ENCODE measurements at places on chromosomes 1 and 21.

DNA sequence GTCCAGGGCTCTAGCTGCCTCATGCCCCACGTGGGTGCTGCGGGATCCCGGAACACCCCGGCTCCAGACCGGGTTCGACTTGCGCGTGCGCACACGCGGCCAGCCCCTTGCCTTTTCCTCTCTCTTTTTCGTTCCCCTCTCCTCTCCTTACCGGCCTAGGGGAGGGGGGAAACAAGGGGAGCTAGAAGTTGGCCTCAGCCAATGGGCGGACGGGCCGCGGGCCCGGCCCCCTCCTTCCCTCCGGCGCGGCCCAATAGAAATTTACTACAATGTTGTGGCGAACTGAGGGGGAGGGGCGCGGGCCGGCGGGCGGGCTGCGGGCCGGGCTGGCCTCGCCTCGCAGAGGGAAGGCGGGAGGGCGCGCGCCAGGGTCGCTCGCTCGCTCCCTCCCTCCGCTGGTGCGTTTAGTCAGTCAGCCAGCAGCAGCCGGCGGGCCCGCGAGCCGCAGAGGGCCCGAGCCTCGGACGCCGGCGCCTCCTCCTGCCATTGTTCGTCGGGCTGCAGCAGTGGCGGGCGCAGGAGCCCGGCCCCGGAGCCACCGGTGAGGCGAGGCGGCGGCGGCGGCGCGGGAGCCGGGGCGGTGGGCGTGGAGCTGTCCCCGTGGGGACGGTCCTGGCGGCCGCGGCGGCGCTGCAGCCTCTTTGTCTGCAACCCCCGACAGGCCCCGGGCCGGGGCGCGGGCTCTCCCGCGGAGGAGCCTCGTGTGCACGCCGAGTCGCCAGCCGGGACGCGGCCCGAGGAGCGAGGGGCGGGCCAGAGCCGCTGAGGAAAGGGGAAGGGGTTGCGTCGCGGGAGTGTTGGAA is at the start of gene EPB41:
TSS of gene EPB41 (plus strand) at position 342 of the 803 bp plus-strand sequence. CDS start 72,869 bp downstream, outside the sequence.
- peak; percentile 91 for DNase-seq

DNA sequence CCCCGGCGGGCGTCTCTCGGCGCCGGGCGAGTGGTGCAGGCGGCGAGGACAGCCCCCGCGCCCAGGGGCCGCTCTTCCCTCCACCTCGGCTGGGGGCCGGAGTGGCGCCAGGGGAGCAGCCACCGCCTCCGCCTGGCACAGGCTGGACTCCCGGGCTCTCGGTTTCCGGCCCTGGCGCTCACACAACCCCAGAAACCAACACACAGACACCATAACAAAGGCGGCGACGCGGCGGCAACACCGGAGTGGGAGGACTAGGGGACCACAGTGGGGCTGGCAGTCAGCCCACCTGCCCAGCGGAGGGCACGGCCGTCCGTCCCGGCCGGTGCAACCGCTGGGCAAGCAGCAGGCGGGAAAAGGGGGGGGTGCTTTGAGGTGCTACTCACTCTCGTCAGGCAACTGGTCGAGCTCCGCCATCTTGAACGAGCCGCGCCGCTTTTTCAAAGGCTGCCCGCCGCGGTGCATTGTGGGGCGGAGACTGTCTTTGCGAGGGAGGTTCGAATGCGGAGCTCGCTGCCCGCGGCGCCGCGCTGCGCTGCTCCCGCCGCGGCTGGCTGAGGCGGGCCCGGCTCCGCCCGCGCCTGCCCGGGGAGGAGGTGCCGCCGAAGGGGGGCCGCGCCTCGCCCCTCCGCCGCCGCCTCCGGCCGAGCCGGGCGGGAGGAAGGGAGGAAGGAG is at the start of gene LIN9:
TSS of gene LIN9 (minus strand) at position 442 of the 675 bp plus-strand sequence. CDS start at position 417, 25 bp downstream.
- DNase-seq: peak; percentile 94

GRCh38 chr1:89262643-89263042 is 10.0 kb downstream of the GBP5 start:
- no peak for DNase-seq

- no peak for DNase-seq
These were observed 32.2 kb downstream of the HSPG2 start for GRCh38 chr1:21904704-21905520.

DNA sequence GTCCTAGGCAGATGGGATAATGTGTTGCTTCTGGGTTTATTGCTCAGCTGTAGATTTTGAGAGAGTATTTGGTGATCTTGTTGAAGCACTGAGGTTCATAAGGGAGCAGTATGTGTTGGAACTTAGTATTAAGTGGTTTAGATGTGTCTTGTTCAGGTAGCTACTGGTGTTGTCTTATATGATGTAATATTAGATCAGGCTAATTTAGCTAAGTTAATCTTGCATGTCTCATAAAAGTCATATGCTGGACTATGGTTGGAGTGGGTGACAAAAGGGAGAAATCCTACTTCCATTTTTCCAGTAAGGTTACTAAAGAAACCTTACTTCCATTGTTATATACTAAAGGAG is 196.4 kb downstream of the CLEC20A start:
- DNase-seq: no peak

DNA sequence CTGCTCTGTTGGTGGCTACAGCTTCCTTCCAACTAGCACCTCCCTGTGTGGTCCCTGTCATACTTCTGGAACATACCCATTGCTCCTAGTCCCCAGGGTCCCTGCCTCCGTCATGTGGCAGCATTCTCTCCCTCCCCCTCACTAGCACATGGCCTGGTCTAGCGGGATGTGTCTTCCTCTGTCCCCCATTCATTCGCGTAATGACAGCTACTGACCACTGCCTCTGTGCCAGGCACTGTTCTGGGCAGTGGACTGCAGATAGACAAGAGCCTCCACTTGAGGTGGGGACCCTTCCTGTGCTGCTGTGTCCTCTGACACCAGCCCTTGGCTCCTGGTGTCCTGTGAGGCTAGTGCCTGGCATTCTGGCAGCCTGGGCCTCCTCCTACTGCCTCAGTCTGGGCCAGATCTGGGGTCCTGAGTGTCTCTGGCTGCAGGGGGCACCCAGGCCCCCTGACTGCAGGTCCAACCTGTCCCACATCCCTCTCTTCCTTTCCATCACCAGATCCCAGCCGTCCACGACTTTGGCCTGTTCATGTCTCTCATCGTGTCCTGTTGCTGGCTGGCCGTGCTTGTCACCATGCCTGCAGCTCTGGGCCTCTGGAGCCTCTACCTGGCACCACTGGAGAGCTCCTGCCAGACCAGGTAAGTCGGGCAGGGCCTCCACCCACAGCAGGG is 38.1 kb downstream of the DISP3 start:
- DNase-seq: no peak

- no peak for DNase-seq
These were observed 26.6 kb downstream of the EPHA2 start for GRCh38 chr1:16129316-16129715.

- DNase-seq: no peak
These were observed 30.0 kb downstream of the C2CD2 start for GRCh38 chr21:41923631-41924367.

- DNase-seq: no peak
These were observed 61.1 kb downstream of the FMN2 start for GRCh38 chr1:240152611-240153297.

DNA sequence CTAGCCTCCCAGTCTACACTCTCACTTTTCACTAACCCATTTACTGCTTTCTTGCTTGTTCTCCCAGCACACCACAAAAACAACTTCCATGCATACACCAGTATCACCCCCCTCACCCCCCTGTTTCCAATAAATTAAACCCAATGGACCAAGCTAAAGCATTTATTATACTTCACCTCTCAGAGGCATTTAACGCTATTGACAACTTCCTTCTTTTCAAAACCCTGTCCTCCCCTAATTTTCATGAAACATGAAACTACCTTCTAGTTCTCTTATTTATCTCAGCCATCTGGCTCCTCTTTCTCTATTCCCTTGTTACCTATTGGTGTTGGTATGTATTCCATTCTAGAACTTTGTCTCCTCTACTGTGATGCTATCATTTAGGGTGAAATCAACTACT is 32.3 kb downstream of the PTPRC start:
- DNase-seq: no peak

GRCh38 chr1:192803501-192803900 is 5.3 kb upstream of the RGS2 start:
- no peak for DNase-seq

DNA sequence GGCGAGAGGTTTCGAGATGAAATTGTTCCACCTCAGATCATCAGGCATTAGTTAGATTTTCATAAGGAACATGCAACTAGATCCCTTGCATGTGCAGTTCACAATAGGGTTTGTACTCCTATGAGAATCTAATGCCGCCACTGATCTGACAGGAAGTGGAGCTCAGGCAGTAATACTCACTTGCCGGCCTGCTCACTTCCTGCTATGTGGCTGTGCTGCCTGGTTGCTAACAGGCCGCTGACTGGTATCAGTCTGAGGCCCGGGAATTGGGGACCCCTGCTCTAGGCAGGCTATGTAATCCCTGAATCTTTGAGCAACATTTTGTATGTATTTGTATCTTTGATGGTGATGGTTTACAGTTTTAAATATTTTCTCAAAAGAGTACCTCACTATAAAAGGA is 32.5 kb downstream of the XKR8 start:
- DNase-seq: no peak

- DNase-seq: no peak
These were observed 369.7 kb downstream of the DPYD start for GRCh38 chr1:97551113-97551512.

GRCh38 chr1:234670967-234671626 is 61.1 kb upstream of the IRF2BP2 start:
- DNase-seq: no peak

DNA sequence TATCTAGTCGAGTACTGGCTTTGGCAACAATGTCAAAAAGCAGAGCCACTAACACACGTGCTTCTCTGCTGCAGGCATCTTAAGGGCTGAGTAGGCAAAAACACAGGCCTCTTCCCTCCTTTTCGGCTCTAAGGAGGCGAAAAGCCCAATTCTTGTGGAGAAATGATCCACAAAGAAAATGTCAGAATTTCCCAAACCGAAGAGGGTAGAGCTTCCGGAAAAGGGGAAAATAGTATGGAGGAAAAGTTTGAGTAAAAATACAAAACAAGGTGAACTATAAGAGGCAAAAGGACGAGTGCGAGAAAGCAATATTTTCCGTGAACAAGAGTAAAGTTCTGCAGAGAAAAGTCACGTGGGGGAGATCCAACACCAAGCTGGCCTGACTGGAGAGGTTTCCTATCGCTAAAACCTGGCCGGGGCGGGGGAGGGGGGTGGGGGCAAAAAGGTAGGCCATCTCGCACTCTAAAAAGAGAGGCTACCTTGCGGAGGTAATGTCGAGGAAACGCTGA is 551 bp downstream of the ZRANB2 start:
- DNase-seq: peak; percentile 15

- DNase-seq: no peak
These were observed 169.3 kb downstream of the GRIK3 start for GRCh38 chr1:36864823-36865601.

DNA sequence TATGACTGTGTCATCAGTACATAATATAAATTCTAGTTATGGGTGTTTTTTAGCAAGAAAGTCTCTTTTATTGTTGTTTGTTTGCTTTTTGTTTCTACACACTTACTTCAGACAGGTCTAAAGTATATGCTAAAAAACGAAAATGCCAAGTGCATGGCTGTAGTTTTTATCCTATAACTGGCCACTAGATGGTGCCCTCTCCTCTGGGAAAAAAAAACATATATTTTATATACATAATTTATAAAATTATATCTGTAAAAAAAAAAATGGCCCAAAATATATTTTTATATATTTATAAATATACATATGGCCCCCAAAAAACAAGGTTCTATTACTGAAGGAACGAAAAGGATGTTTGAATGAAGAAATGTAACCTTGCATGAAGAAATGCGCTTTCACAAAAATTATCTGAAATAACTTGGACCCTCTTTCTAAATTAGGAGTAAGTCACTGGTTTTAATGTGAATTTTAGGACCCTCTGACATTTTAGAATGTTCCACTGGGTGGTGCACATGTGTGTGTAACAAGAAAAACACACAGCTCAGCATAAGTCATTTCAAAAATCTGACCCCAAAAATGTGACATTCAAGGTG is 93.5 kb downstream of the TTLL7 start:
- DNase-seq: peak; percentile 34

DNA sequence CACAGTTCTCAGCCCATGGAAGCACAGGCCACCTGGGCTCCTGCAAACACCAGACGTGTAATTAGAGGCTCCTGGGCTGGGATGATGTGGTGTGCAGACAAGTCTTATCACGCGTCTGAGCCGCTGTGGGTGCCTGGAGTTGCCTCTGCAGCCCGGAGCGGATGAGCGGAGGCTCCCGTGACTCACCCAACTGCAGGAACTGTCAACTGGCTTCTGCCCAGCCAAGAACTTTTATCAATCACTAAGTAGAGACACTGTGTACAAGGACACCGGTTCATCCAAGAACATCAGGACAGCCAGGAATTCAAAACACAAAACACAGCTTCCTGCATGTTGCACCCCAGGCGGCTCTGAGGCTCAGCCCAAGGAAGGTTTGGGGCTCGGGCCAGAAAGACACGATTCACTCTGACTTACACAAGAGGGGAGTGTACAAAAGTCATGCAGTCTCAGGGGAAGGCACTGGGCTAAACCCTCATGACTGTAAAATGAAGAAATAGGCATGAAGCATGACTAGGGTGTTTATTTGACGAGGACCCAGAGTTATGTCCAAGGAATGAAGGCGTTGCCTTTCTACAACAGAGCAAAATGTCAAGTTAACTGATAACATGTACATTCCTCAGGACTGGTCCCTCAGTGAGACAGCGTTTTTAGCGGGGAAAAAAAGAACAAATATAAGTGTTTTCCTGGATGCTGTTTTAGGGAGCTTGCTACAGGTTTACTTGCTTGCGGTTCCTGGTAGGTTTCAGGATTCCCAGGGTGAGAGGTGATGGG is 21.1 kb downstream of the ERRFI1 start:
- DNase-seq: peak; percentile 77

DNA sequence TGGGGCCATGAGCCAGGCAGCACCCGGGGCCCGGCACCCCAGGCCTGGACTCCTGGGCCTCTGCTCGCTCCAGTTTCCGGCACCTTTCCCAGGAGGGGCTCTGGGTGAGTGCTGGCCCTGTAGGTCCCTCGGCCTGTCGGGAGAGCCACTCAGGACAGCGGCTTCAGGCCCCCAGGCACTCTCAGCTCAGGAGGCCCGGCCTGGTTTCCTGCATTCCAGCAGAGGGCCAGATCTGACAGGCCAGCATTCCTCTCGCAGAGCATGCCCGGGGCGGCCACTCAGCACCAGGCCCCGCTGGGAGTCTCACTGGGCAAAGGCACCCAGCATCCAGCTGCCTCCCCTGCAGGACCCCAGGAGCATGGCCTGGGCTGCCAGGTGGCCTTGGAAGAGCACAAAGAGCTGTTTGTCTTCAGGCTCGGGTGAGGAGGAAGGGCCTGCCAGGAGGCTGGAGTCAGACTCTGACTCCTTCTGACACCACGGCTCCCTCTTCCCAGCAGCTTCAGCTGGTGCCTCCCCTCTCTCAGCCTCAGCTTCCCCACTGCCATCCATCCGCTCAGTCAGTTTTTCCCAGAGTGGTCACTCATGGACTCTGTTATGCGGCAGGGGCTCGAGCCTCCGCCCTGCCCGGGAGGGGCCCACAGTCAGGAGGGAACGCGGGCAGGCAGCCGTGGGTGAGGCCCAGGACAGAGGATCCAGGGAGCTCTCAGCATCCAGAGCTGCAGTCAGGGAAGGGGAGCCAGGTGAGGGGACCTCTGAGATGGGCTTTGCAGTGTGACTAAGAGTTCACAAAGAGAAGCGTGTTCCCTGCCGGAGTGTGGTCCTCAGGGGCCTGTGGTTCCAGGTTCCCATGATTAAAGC is 51.7 kb downstream of the WNT9A start:
- DNase-seq: no peak

- DNase-seq: peak; percentile 70
These were observed 863 bp downstream of the TARBP1 start for GRCh38 chr1:234478152-234478480.

All from LoVo (cell line).